T follicular helper cell (primary cell): ENCODE measurements at places on chromosomes 1 and 21.

DNA sequence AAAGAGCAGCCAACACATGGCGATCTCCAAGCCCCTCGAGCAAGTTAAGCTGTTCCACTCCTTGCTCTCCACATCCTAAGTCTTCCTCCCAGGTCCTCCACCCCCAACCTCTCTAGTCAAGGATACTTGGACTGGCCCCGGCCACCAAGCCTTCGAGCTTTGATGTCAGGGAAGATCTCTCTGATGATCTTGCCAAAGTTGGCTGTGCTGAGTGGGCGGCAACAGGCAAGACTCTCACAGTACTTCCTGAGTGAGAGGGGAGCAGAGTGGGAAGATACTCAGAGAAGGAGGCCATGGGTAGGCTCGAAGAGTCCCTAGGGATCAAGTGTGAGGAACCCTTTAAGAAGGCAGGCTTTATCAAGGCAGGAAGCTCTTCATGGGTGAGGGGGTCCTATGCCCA, 2.8 kb downstream of the RFX5 start:
- no peak for DNase-seq

GRCh38 chr1:87513966-87514660, 185.4 kb downstream of the LMO4 start:
- DNase-seq, result no peak

DNA sequence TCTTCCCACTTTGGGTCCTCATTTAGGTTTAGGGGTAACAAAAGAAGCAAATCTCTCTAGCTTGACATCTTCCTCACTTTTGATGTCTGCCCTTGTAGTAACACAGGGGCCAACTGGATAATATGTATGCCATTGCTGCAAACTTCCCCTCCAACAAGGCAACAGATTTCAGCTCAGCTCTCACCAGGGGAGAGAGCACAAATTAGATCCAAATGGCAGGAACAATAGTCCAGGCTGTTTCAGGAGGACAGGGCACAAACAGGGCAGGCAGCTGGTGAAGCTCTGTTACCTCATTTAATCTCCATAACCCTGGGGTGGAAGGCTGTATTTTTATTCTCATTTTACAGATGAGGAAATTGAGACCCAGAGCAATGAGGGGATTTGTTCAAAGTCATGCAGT, 4.3 kb upstream of the PIK3R3 start:
- no peak for DNase-seq

GRCh38 chr1:21152423-21153100, 24.1 kb downstream of the EIF4G3 start:
- DNase-seq, result no peak

GRCh38 chr1:59947047-59947938, 20.7 kb upstream of the CYP2J2 start:
- peak; percentile 26 for DNase-seq

DNA sequence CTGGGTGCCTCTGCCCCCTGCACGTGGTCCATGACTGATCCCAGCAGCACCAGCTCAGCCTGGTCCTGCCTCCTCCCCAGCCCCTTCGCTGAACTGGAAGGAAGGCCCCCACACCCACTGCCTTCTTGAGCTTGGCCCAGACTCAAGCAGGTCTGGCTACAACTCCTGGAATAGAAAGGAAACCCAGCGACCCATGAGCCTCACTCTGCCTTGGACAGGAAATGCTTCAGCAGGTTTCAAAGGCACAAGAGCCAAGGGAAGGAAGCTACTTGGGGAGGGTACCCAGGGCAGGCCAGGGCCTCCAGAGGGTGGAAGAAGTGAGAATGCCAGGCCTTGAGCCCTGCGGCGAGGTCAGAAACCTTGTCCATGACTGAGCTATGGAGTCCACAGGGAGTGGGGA, 35.9 kb upstream of the RD3 start:
- no peak for DNase-seq

DNA sequence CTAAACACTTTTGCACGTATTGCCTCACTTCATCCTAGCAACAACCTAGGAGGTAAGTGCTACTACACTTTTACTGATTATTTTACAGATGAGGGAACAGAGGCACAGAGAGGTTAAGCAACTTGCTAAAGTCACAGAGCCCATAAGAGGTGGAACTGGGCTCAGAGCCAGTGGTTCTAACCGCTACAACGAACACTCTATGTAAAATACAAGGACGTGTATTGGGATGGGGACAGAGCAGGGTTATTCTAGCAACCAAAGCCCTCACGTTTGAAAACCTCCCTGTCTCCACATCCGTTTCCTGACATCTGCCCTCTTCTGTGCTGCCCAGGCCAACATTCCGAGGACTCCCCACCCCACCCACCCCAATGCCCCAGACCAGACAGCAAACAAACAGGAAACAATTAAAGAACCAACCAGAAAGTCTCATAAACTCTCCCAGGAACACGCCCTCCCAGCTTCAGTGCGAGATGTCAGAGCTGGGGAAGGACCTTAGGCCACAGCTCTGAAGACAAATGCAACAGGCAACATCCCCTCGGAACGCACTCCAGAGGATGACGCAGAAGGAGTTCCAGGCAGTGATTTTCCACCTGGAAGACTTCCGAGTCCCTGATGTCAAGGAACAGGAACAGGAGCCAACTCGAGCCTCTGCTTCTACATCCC, 41.1 kb downstream of the GLIS1 start:
- no peak for DNase-seq

DNA sequence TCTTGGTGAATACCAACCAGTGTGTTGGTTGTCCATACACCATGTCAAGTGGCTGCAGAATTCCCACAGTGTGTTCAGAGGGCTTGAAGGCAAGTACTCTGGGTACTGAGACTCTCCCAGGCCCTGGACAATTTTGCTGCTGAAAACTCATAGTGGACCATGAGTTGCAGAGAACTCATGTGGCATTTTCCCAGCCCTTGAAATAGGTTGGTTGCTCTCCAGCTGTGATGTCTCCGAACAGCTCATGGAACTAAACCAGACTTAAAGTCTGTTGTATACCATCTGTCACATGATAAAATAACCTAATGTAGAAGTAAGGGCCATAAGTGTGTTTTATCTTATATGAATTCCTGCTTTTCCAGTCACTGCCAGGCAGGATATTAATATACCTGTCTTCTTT, 67.8 kb downstream of the RGS2 start:
- DNase-seq, result no peak

DNA sequence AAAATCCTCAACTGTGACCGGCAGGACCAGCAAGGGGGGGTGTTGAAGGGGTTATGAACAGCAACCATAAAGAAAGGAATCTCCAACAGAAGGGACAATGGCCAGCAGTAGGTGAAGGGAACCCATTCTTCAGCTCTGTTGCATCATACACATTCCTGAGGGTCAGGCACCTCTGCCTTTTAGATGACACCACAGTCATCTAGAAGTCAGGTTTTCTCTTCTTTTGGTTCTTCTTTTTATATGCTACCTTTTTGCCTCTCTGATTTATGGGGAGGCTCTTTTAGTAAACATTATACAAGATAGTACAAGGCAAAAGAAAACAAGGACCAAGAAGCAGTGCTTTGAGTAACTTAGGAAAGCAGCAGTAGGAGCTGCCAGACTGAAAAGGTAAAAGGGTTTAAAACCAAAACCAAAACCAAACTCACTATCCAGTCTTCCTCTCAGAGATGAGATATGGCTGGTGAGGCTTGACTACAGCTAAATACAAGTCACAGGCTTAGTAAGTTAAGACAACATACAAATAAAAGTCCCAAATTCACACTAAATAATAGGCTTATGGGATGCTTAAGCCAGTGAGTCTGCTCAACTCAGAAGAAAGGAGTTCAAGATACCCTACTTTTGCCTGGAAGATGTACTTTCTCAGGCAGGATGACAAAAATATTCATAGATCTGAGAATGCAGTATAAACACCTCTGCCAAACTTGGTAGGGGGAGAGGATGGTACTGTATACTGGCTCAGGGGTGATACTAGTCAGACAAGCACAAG, 4.1 kb downstream of the TEX38 start:
- no peak for DNase-seq
